ENCODE measurements at places on chromosomes 12 and 14.

DNA sequence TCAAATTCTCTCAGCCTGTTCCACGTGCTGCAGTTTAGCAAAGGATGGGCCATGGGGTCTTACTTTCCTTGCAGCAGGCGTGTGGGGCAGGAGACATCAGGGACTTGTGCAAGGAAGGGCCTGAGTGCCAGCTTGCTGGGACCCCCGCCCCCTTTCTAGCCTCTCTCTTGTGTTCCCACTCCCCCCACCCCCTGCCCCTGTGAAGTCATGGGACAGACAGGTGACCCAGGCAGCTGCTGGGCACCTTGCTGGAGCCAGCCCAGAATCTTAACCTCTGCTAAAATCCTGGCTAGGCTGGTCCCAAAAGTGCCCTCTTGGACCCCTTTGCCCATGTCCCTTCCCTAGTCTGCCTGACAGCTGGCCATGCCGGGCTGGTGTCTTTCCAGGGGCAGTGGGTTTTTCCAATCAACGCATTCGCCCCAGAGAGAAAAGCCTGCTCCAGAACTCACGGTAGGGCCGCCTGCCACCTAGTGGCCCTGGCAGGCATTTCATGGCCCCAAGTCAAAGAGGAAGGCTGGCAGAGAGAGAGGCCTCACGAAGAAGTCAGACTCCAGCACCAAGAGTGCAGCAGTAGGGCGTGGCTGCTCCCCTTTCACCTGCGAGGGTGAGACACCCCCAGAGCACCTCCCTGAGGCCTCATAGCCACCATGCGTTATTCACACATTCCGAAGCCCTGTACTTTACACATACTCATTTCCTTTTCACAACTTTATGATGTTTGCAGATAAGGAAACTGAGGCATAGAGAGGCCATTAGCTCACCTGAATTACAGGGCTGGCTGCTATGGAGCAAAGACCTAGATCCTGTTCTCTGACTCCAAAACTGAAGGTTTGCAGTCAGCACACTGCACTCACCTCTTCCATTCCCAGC, 67.4 kb downstream of the LGMN start:
- peak; percentile 71 for DNase-seq

DNA sequence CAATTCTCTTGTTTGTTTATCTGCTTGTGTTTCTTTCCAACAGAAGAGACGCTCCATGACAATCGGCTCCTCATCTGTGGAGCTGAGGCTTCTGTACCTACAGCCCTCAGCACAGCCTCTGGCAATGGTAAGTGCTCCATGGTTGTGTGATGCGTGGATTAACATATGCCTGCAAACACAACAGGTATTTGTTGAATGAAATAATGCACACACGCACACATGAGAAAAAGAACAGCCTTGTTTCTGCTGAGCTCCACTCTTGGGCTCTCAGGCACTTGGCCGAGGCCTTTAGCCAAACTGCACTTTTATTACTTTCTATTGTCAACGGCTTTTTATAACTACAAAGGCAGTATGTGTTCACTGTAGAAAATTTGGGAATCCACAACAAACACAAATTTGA, 120.4 kb upstream of the TMCC3 start:
- DNase-seq: no peak

DNA sequence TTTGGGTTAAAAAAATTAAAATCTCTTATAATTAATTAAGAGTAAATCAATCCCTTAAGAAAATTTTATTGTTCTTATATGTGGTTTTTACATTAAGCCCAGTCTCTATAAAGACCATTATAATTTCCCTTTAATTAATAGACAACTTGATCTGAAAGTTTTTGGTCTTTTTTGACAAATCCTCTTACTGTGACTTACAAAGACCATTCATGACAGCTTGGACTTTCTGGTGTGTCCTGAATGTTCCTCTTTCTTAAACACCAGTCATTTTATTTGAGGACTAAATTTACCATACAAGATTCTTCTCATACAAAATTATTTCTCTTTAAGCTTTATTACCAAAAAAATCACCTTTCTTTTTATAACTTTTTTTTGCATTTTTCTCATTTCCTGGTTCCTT, 368.3 kb downstream of the ADGRD1 start:
- no peak for DNase-seq

- DNase-seq: no peak
Measured at GRCh38 chr14:67360470-67361206, 510 bp downstream of the EIF2S1 start.

GRCh38 chr12:25789541-25789944, 168.9 kb upstream of the RASSF8 start:
- no peak for DNase-seq

DNA sequence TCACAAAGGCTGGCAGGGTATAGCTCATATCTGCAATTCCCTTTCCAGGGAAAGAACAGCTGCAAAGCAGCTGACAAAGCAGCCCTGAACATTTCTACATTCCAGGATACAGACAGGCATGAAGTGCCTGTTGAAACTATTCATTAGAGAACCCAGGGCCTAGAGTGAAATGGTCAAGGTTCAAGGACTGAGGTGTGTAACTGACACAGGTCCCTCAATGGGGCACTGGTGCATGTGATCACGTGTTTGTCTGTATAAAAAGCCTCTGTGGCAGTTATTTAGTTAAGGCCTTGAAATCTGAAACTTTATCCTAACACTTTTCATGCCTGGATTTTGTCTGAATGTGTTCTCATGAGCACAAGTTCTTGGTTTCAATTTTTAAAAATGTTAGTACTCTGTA, 47.1 kb downstream of the GIT2 start:
- DNase-seq: peak; percentile 66

GRCh38 chr14:86858591-86858990, 1134.4 kb downstream of the GALC start:
- DNase-seq: peak; percentile 30

- no peak for DNase-seq
Measured at GRCh38 chr14:99521176-99522024, 40.2 kb downstream of the CCNK start.

DNA sequence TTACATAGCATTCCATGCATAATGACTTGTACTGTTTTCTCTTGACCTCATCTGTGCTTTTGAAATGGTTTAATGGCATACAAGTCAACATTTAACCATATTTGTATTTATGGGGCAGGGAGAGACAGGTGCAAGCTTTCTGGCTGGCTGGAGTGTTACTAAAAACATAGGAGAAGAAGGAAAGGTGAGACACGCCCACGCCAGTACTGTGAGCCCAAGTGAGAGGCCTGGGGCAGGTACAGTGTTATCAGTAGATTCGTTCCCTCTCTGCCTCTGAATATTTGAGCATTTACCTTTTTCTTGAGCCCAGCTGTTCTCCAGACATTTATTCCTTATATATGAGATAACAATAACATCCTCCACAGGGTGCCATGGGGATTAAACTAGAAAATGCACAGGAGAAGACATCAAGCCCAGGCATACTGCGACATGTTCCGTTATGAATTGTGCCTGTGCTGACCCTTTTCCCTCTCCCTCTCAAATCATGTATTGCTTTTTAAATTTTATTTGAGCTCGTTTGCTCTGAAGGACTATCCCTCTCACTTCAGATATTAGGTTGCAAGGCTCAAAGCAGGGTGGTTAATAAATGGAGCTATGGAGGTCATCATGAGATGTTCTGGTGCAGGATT, 34.6 kb upstream of the TUBA1C start:
- no peak for DNase-seq

DNA sequence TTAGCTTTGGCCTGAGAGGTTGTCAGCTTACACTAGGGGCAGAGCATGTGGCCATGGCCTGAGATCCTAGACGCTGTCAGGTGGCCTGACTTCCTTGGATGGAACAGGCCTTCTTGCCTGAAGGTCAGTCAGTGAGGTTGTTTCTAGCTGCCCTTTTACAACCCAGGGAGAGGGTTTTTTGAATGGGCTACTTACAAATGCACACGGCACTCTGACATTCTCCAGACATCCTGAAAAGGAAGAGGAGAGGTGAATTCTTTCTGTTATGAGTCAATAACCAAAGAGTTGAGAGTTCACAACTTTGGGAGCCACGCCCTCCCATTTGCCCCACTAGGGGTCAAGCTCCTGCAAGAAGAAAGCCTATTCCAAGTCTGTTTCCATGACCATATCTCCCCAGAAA, 7.8 kb downstream of the KRT76 start:
- DNase-seq: no peak

DNA sequence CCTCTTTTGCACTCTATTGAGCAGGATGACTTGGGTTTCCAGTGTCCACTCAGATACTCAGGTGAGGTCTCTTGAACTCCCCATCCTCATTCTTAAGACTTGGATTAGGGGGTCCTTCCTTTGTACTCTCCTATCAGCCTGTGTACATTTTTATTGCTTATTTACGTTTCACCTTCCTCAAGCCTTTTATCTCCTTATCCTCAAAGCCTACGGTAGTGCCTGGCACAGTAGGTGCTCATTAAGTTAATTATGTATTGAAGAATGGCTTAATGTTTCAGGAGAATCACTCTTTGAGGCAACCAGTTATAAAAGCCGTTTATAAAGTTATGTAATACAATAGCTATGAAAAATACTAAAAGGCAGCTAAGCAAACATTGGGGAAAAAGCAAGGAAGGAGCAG, 315.7 kb downstream of the NPAS3 start:
- DNase-seq: no peak

DNA sequence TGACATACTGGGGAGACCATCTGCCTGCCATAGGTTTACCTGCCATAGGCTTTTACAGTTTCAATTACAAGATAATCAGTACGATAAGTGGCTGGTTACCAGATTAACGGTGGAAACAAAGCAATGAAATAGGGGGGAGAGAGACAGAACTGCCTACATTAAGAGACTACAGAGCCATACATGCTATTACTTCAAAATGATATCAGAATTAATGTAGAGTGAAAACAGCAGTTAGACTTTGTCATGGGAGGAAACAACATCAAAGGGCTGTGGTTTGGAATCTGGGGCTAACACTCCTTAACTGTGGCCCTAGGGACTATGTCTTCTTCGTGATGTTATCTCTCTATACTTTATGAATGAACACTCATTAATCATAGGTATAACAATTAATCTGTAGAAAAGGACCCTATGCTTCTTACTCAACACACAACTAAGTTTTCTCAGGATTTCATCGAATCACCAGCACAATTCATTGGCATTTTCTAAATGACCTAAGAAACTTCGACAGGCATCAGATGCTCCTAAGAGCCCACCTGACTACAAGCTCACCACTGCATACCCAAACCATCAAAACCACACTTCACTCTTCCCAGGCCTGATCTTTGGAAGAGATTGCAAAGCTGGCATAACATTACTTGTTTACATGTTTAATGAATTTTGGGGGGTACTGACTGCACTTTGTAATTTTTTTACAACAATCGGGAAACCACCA, 475.6 kb upstream of the SOX5 start:
- no peak for DNase-seq

- no peak for DNase-seq
Measured at GRCh38 chr12:15719230-15719629, 70.0 kb downstream of the EPS8 start.

GRCh38 chr12:10618338-10618987, 5.1 kb upstream of the MAGOHB start:
- DNase-seq: peak; percentile 89

- peak; percentile 71 for DNase-seq
Measured at GRCh38 chr14:68386950-68387779, 405.7 kb downstream of the ZFP36L1 start.

GRCh38 chr14:92154283-92154942, 32.6 kb downstream of the CPSF2 start:
- DNase-seq: peak; percentile 32

- no peak for DNase-seq
Measured at GRCh38 chr12:81597928-81598604, 161.1 kb downstream of the PPFIA2 start.

- no peak for DNase-seq
Measured at GRCh38 chr12:67802731-67803130, 154.2 kb downstream of the DYRK2 start.

DNA sequence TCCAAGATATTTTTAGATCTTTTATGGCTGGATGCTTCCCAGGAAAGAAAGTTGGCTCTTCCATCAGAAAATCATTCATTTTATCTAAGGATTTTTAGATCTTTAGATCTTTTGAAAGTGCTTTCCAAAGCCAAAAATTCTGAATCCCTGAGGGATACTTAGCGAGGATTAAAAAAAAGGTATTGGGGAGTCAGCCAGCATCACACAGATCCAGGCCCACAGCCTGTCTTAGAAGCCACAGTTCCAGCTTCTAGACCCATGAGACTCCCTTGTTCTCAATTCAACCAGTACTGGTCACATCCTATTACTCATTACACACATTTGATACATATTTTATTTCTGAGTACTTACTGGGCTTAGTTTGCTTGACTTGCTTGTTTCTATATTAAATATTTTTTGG, 49.9 kb downstream of the TSPAN8 start:
- DNase-seq: peak; percentile 61

- DNase-seq: no peak
Measured at GRCh38 chr12:72368719-72369422, 96.7 kb downstream of the TRHDE start.

DNA sequence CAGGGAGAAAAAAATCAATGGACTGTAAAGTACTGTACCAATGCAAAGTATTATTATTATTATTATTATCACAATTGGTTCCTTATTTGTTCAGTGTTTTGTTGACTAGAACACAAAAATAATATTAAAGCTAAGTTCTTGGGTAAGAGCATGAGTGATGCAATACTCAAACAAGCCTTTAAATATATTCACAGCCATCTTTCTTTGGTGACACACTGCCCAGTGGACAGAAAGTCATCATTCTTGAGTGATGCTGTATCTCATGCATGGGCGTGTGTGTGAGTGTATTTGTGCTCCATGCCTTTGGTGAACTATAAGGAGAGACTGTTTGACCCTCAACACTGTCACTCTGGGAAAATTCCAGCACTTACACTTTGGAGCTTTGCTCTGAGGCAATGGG, 93.6 kb downstream of the KCNK10 start:
- DNase-seq: no peak

- DNase-seq: peak; percentile 71
Measured at GRCh38 chr12:53995378-53996239, 4.4 kb upstream of the HOXC9 start.

DNA sequence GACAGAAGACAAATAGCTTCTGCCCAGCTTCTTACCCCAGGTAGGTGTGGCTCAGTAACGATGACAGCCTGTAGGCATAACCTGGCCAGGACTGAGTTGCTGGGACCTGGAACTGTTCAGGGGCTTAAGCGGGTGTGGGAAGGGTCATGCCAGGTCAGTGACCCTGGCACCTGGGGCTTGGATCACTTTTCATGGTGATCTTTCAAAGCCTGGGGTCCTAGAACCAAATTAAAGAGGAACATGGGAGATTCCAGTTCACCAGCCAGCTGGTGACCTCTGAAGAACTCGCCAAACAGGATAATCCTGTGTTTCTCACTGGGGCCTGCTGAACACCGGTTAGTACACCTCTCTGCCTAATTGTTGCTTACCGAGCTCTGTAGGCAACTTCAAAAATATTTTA, 102.6 kb upstream of the LMNTD1 start:
- DNase-seq: no peak

- no peak for DNase-seq
Measured at GRCh38 chr12:57730336-57731067, 8.0 kb downstream of the AGAP2 start.

- DNase-seq: peak; percentile 65
Measured at GRCh38 chr12:48999371-49000131, at the start of gene DDN. DDN (minus strand) TSS chr12:48999375; CDS start chr12:48999287, 88 bp downstream.
